Hematopoietic multipotent progenitor cell treated with erythropoietin and hydrocortisone succinate and interleukin-3 and kit ligand, for 15 days (in vitro differentiated cells): ENCODE measurements at places on chromosomes 11 and 22.

GRCh38 chr22:24207264-24208011, 26.2 kb downstream of the SUSD2 start:
- no peak for DNase-seq

- no peak for DNase-seq
Measured at GRCh38 chr11:75389925-75390324, 9.4 kb upstream of the RPS3 start.

DNA sequence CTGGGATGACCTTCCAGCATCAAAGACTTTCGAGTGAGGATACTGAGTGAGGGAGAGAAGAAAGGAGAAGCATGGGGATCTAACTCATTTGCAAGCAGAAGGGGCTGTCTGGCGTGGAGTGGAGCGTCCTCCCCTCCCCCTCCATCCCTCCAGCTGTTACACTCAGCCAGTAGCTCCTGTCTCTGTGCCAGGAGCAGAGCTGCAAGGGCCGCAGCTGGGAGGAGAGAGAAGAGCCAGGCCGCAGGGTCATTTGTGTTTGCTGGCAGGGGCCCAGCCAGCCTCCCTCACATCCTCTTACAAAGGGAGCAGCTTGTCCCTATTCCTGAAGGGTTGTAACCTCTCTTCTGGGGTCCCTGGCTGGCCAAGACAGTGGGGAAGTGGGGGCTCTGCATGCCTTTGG, 57.9 kb downstream of the NECTIN1 start:
- no peak for DNase-seq

GRCh38 chr11:12675951-12676711, 1.9 kb downstream of the TEAD1 start:
- no peak for DNase-seq

DNA sequence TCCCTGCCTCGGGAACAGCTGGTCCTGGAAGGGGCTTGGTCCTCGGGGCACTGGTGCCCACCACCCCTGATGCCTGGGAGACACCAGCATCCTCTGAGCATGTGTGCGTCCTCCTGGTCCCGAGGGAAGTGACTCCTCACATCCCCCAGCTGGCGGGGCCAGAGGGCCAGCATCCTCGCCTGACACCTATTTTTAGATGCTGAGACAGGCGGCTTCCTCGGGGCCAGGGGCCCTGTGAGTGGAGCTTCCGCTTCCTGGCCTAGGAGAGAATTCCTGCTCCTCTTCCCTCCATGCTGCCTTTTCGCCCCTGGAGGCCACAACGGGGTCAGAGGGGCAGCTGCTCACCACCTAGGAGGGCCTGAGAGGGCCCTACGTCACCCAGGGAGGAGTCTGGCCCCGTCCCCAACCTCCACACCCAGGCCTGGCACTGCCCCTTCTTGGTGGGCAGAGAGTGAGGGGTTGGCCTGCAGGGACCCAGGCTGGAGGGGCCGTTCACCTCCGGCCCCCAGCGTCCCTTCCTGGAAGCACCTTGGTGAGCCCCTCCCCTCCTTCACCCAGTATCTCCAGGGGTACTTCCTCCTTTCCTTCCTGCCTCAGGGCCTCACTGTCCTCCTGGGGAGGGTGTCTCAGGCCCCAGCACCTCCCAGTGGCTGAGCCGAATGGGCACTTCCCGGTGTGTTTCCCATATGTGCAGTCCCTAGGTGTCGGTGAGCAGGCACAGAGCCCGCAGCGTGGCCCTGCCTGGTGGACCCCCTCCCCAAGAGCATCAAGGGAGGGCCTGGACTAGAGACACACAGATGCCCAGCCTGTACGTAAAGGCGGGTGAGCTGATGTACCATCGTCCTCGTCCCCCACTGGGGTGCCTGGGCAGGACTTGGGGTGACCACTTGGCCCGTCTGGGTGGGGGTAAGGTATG, 6.1 kb downstream of the CD81 start:
- DNase-seq, result no peak

DNA sequence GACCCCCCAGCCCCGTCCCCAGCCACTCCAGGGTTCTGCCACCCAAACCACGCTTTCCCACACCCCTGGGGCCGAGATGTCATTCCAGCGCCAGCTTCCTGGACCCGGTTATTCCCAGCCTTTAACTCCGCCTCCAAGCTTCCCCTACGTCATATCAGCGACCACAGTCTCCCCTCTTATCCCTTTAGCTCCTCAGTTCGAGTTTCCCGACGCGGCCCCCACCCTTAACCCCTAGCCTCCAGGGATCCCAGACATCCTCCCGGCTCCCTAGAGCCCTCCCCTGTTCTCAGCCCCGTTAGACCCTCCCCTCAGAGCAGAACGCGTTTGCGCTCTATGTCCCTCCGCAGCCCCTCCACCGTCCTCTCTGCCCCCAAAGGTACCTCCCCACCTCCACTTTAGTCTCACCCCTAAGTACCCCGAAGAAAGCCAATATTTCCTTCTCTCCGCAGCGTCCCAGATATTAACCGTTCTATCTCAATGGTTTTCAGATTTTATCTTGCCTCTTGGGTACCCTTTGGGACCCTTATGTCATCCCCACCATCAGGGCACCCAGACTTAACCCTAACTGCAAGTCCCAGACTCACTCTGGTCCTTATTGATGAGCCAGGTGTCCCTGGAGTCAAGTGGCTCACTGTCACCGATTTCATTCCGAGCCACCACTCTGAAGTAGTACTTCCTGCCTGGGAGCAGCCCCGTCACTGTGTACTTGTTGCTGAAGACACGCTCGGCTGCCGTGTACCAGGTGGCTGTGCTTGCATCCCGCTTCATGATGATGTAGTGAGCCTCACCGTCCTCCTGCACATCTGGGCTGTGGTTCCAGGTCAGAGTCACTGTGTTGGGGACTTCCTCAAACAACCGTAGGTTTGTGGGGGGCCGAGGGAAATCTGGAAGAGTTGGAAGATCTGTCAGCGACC, 8.0 kb downstream of the TMEM86A start:
- no peak for DNase-seq

DNA sequence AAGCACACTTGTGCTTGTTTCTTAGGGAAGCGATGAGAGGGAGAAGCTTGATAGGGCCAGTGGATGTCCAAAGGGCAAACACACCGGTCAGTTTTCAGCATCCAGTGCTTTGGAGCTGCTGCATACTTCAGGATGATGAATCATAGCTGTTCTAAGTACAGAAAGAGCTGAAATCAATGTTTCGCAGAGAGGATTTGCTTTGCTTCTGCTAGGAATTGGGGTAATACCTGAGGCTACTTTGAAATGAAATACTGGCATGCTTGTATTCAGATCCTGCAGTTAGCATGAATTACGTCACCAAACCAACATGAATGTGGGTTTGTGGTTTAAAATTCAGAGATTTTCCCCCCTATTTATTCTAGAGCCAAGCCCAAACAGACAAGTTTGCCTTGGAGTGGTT, 41.7 kb upstream of the SC5D start:
- DNase-seq, result no peak
